ENCODE measurements at places on chromosomes 5 and 9.

- no peak for DNase-seq
These were observed 1272.0 kb upstream of the ACO1 start for GRCh38 chr9:31112491-31112890.

DNA sequence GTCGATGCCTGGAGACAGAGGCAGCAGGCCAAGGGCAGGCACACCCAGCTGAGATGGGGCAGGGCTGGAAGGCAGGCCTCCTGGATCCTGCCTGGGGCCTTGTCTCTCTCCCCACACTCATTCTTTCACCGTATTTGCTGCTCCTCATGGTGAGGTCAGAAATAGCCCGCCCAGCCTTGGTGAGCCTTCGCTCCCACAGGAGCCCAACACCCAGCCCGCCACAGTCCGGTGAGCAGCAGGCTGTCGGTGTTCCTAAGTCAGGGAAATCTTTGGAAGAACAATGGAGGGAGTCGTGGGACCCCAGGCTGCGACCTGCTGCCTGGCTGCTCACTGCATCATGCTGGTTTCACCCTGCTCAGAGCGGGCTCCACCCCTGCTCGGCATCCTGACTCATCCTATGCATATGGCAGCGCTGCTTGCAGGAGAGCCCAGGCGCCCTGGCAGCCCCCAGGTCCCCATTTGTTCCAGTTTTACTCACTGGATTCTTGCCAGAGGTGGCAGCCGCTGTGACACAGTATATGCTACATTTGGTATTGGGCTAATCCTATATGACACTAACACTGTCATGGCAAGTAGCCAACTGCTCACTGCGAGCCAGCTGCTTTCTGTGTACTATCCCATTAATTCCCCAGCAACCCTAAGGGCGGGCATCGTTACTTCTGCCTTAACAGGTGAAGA, 53.2 kb upstream of the NCS1 start:
- no peak for DNase-seq

- no peak for DNase-seq
These were observed 178.8 kb upstream of the NREP start for GRCh38 chr5:111935835-111936234.

DNA sequence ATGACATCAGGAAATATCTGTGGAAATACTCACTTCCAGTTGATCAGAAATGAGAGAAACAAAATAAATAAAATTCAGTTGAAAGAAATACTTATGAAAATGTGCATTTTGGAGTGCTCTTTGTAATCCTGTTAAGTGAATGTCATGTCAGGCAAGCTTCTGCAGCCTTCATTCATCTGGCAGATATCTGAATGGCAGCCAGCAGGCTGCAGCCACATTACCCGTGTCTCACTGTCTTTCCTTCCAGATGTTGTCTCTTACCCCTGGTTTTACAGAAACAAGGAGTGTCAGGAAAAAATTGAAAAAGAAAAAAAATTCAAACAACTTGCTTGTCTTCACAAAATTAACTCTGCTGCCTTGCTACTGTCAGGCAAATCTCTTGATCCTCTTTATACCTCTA, 445.0 kb upstream of the RIOK2 start:
- no peak for DNase-seq

GRCh38 chr9:70228611-70229010, 30.2 kb upstream of the SMC5 start:
- no peak for DNase-seq

GRCh38 chr9:72948575-72949243, 4.1 kb downstream of the ALDH1A1 start:
- DNase-seq: no peak

GRCh38 chr9:5886114-5886939, 4.4 kb upstream of the MLANA start:
- peak; percentile 85 for DNase-seq

DNA sequence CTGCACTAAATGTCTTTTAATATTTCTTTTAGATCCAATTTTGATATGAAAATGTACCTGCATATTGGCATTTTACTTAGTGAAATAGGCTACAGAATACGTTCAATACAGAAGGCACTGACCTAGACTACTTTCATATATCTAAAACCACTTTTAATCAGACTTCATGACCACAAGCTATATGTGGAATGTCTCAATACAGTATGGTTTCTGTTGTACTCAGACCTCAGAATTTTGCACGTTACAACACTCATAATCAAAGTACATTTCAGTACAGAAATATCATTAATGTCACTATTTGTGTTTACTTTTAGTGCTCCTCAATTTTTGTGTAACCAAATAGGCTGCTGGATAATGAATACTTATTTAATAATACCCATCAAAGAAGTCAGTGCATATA, 74.8 kb downstream of the MEF2C start:
- no peak for DNase-seq

- DNase-seq: no peak
These were observed 228.7 kb downstream of the DCP2 start for GRCh38 chr5:113205323-113205722.

- no peak for DNase-seq
These were observed 219.8 kb downstream of the ARL15 start for GRCh38 chr5:54090495-54091120.

- no peak for DNase-seq
These were observed 137.3 kb downstream of the TMC1 start for GRCh38 chr9:72658703-72659102.

GRCh38 chr5:102539996-102540728, 41.4 kb upstream of the SLCO6A1 start:
- no peak for DNase-seq

DNA sequence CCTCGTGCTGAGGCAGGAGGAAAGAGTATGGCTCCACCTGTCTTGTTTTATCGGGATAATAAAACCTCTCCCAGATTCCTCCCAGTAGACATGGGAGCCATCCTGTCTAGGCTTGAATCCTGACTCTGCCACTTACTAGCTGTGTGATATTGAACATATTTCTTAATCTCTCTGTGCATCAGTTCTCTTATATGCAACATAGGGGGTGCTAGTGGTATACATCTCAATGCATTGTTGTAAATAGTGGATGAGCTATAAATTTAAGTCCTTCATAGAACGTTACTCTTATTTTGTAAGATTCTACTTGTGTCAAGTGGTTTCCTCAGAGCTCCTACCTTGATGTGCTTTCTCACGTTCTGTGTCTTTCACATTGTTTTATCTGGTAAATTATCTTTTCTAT, 417.7 kb upstream of the POU5F2 start:
- no peak for DNase-seq

GRCh38 chr5:67426961-67427849, 230.6 kb upstream of the CD180 start:
- no peak for DNase-seq

DNA sequence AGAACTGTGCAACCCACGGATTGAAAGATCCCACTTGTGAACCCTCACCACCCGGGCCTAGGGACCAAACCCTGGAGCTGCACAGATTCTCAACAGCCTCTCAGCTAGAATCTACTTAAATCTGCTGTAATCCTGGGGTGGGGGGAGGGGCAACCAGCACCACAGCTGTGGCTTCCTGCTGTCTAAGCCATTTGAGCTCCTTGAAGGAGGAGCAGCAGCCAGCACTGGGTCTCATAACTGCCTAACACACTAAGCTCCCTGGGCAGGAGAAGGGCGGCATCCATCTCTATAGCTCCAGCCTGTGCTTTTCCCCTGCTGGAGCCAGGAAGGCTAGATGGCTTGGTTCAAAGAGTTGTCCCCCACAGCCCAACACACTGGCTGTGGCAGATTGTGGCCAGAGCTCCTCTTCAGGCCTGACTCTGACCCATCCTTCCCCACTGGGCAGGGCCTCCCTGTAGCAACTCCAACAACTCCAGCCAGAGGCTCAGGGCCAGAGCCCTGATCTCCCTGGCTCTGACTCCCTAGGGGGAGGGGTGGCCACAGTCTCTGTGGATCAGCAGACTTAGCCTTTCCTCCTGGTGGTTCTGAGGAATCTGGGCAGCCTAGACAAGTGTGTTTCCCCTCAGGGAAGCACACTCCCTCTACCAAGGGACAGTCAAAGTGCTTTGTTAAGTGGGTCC, 72.0 kb upstream of the C9orf72 start:
- DNase-seq: no peak

GRCh38 chr9:4334410-4334813, 34.5 kb upstream of the GLIS3 start:
- DNase-seq: no peak

- no peak for DNase-seq
These were observed 48.7 kb upstream of the HK3 start for GRCh38 chr5:176947847-176948246.

DNA sequence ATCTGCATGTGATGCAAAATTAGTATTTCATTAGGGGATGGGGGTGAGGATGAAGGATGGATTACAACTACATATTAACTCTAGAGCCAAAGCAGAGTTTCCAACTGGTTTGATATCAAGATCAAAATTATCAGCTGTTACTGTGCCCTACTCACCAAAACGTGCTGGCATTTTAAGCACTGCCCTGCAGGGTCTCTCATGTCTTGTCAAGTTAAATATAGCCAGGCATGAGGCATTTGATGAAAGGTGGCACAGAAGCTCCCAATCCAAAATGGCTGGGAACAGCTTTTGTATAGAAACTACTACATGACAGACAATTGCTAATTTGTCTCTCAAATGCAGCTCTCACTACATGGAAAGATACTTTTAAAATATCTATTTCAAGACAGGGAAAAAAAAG, 27.1 kb upstream of the CAAP1 start:
- DNase-seq: no peak

- DNase-seq: no peak
These were observed 6.0 kb downstream of the EEIG1 start for GRCh38 chr9:127974769-127975261.

DNA sequence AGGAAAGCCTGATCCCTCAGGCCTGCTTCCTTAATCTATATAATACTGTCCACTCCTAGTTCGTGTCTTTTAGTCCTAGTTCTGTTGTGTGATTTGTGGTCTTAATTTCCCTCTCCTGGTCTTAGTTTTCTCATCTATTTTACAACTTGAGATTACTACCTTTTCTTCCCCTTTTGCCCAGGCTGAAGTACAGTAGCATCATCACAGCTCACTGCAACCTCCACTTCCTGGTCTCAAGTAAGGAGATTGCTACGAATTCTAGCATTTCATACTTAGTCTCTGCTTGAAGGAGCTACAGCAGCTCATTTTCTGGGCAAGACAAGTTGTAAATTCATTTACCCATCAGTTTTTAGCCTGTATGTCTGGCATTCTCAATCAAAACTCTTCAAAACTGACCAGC, 5.5 kb downstream of the TRIM32 start:
- DNase-seq: no peak

GRCh38 chr5:118353970-118354369, 634.4 kb downstream of the DTWD2 start:
- no peak for DNase-seq

GRCh38 chr5:107517185-107518033, 153.3 kb downstream of the EFNA5 start:
- no peak for DNase-seq

GRCh38 chr5:81631124-81631523, 119.8 kb downstream of the SSBP2 start:
- DNase-seq: peak; percentile 39

- no peak for DNase-seq
These were observed 94.3 kb downstream of the PCDH1 start for GRCh38 chr5:141783947-141784296.

GRCh38 chr9:134676361-134676760, 34.8 kb downstream of the COL5A1 start:
- no peak for DNase-seq

GRCh38 chr5:27523629-27524028, 485.2 kb upstream of the CDH9 start:
- no peak for DNase-seq

- no peak for DNase-seq
These were observed 51.9 kb downstream of the C5orf15 start for GRCh38 chr5:133916479-133916878.

DNA sequence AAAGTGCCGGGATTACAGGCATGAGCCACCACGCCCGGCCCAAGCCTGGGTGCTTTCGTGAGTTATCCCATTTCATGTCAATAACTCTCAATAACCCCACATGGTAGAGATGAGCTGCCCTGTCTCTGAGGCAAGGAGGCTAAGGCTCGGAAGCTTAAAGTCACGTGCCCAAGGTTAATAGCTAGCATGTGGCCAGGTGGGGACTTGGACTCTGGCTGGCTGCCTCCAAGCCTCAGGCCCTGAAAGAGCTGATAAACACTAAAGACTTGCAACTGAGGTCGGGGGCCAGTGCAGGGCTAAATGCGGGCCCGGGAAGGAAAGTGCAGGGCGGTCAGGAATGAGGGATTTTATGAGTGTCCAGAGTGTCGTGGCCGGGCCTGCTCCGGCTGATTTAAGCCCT, 30.9 kb upstream of the BARHL1 start:
- no peak for DNase-seq

DNA sequence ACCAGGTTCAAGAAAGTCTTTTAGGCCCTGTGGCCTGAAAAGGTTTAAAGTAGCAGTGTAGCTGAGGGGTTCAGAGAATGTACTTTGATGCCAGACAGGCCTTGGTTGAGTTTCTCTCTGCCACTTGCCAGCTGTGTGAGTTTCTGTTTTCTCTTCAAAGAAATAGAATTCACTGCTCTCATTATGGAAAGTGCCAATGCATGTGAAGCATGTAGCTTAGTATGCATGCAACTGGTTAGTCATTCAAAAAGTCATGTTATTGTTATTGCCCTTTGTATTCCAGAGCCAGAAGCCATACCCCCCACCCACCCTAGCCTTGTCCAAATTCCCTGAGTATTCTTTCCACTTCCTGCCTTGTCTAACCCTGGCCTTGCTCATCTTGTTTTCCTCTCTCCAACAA, 101.7 kb downstream of the ADRB2 start:
- no peak for DNase-seq

DNA sequence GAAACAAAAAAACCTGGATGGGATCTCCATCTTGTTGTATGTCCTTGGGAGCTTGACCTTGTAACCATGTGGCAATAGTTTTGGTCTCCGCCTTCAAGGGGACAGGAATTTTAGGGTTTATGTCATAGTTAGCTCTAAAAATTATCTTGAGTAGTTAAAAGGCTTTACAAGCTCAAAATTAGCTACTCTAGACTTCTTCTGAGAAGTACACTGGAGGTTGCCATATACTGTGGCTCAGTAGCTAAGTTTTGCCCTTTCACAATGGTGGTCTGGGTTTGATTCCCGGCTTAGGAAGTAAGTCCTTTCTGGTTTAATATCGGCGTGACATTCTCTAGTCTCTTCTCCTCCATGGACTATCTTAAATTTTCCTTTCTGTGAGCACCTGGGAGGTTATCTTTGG, 48.9 kb upstream of the DMAC1 start:
- DNase-seq: no peak

- no peak for DNase-seq
These were observed 281.9 kb downstream of the TENT4A start for GRCh38 chr5:6995115-6995514.

DNA sequence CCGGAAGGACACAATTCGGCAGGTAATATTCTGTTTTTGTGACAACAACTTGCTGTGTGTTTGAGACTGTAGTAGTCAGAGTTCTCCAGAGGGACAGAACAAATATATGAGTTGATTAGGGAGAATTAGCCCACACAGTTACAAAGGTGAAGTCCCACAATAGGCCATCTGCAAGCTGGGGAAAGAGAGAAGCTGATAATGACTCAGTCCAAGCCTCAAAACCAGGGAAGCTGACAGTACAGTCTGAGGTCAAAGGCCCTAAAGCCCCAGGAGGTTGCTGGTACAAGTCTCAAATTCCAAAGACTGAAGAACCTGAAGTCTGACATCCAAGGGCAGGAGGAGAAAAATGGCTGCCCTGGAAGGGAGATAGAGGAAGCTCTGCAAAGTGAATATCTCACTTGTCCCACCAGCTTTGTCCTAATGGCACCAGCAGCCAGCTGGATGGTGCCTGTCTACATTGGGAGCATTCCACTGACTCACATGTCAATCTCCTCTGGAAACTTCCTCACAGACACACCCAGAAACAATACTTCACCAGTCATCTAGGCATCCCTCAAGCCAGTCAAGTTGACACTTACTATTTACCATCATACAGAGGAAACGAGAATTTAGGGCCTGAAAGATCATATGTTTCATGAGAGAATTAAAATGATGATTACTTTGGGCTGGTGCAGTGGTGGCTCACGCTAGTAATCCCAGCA, 36.3 kb upstream of the CTXN3 start:
- DNase-seq: no peak
